ENCODE measurements at places on chromosomes 1 and 21.

GRCh38 chr1:168343566-168343965 is 62.9 kb downstream of the TBX19 start:
- DNase-seq: no peak

DNA sequence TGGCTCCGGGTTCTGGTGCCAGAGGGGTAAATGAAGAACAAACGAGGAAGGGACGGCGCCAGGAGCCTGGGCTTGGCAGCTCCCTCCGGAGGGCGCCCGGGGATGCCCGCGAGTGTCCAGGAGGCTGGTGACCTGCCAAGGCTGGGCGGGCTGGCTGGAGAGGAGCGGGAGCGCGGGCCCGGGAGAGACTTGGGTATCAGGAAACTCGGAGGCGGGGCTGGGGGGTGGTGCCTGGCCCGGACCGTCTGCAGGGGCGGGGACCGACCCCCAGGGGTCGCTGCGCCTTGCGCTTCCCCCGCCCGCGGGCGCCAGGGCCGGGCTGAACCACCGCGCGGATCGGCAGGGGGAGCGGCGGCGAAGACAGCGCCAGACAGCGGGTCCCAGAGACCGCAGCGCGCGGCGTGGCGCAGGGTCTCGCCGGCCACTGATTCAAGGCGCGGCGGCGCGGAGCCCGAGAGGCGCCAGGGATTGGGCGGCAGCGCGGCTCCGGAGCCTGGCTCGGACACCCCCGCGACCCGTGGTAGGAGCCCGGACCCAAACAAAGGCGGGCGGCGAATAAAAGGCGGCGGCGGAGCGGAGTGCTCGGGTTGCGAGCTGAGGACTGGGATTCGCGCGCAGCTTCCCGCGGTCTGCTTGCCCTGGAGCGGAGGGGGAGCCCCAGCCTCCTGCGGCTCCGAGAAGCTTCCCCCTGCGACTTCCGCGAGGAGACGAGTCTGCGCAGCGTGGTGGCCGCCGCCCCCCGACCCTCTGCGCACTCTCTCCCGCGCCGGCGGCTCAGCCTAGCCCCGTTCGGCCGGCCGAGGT is at the start of gene DISP3:
DISP3 (plus strand) TSS at position 585 of the 804 bp plus-strand sequence. CDS start 21,838 bp downstream, outside the sequence.
- DNase-seq: peak; percentile 25

GRCh38 chr1:92653605-92654381 is 131.1 kb downstream of the EVI5 start:
- DNase-seq: no peak

DNA sequence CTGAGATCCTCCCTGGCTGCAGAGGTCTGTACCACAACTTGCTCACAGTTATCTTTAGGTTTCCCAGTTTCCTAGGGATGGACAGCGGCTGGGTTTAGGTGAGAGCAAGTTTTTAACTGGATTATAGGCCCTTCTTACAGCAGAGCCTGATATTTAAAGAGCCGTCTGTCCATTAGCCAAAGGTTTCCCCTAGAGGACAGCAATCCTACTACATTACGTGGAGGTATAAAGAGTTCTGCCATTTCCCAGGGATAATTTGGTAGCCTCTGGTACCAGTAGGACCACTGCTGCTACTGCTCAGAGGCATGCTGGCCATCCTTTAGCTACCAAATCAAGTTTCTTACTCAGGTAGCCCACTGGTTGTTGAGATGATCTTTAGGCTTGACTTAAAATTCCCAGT is 21.9 kb upstream of the FCGR2A start:
- no peak for DNase-seq

DNA sequence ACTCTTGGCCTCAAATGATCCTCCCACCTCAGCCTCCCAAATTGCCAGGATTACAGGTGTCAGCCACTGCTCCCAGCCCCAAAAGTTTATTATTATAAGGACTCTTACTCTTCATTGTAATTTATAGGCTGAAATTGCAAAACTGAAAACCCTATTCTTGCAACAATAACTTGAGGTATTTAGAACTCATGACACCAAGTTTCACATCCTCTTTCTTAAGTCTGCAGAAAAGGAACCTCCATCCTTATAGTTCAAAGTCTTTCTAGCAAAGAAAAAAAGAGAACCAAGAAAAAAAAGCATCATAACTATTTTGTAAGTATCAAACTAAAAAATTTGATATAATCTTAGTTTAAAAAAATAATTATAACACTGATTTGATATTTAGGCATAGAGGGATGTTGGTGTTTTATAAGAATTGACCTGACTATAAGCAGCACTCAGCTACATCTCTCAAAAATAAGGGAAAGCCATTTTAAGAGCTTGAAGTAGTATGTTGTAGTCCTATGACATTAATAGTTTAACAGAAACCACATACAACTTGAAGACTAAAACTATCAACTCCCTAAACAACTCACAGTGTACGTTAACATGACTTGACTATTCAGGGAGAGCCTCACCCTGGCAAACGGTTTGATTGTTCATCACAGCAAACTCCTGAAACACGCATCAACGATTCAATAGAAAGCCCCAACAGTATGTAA is 122.4 kb downstream of the AKT3 start:
- no peak for DNase-seq

GRCh38 chr1:193426061-193426460 is 239.6 kb upstream of the B3GALT2 start:
- DNase-seq: no peak

DNA sequence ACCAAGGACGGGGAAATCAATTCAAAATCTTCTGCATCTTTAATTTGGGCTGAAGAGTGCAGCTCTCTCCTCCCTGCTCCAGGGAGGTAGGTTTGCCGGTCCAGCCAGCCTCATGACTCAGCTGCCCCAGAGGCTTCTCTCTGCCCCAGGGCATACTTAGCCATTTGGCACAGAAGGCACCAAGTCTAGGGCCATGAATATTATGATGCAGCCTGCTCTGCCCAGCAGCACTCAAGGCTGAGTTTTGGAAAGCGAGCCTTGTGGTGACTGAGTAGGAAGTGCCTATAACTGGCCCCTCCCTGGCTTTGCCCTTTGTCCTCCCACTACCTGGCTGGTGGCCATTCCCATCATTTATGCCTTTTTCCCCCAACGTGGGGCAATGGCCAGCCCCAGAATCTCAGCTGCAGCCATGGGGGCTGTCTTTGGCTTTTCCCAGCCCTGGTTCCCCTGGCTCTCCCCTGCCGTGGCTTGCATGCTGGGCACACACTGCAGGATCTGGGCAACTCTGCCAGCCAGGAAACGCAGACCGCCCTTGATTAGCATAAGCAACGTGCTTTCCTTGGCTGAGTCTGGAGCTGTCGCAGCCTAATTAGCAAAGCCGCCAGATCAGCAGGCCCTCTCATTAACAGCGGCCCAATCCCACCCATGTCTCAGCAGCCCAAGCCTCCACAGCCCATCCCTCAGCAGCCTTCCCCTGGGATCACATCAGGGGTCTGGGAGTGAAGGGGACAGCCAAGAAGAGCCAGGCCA is 258.6 kb upstream of the TMEM51 start:
- DNase-seq: no peak

DNA sequence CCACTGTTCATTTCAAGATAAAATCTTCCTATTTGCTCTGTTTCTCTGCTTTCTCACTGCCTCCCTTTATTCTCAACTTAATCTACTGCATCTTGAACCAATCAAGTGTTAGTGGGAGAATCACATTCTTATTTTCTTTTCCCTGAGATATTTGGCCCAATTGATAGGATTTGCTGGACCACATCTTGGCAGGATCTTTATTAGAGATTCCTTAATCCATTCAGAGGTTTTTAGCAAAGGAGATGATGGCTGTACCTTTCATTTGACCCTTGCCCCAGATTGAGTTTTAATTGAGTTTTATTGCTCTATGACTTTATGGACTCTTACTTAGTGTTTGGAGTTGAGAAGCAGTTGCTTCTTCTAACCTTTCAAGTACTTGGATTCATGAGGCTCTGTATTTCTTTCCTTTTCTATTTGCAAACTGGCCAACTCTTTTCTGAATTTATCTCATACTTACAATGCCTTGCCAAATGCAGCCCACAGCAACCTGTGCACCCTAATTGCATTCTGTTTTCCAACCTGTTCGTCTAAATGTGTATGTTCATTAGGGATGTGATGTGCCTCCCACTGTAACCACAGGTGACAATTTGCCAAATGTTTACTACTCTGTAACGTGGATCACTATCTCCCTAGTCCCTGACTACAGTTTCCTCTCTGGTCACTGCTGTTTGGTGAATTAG is 274.8 kb upstream of the KAZN start:
- no peak for DNase-seq

- DNase-seq: no peak
Observed at GRCh38 chr1:29878501-29878900, 642.2 kb downstream of the PTPRU start.

Measured in effector memory CD4-positive, alpha-beta T cell (primary cell).